CD8-positive, alpha-beta memory T cell (primary cell): ENCODE measurements at places on chromosomes 11 and 22. TPM values are rescaled to one million over a fixed set of nuclear protein-coding genes. Genes with fewer than 3 reads are reported as not detected.

Gene MUC15
- total RNA-seq = not detected

Gene SPDYC
- total RNA-seq = not detected

DNA sequence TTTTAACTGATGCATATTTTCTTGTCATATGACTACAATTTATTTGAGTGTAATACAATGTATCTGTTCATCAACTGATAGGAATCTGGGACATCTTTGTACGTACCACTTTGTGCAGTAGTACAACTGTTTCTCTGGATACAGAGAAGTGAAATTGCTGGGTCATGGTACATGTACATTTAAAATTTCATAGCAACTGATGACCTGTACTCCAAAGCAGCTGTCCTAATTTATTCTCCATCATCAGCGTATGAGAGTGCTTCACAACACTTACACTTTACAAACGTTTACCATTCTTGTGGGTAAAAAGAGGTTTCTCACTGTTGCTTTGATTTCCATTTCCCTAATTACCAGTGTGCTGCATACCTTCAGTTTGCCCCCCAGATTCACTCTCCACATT, 552.8 kb upstream of the CADM1 start:
- H3K27ac ChIP-seq = no peak overlapping the region
- H3K4me1 ChIP-seq = no peaks in the 10 kb centered on the region
- no peaks in the 10 kb centered on the region for H3K27me3 ChIP-seq
- H3K4me3 ChIP-seq = no peak overlapping the region

DNA sequence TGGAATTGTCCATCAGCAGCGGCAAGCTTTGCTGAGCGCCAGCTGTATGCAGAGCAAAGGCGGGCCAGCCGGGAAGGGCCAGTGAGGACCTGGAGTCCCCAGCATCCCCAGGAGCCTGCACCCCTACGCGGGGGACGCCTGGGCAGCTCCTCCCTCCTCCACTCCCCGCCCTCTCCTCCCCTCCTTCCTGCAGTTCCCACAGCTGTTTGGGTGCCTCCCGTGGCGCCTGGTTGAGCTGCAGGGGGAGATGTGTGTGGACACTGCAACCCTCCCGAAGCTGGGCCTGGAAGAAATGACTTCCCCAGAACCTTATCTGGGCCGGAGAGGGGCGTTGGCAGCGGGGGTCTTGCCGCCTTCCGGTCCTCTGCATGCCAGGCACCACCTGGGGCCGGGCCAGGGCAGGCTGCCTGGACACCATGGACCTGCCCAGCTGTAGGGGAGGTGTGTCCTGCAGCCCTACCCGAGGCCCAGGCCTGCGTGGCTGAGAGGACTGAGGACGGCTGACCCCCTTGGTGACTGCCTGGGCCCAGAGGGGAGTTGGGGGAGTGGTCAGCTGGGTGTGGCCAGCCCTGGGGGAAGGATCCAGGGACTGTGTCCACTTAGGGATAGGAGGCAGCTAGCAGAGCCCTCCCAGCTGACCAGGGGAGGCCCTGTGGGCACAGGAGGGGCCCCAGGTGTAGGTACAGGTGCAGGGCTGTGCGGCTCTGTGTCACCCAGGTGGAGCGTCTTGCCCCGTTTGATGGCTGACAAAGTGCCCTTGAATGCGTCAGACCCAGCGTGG, 16.8 kb upstream of the MUC6 start:
- no peaks in the 10 kb centered on the region for H3K36me3 ChIP-seq
- H3K27me3 ChIP-seq = no peaks in the 10 kb centered on the region
- no peak overlapping the region for H3K4me3 ChIP-seq
- H3K4me1 ChIP-seq = peaks cover 7% of the 10 kb centered on the region

GRCh38 chr11:85595285-85595884, 31.8 kb downstream of the DLG2 start:
- no peaks in the 10 kb centered on the region for H3K27me3 ChIP-seq
- DNase-seq = no peak
- no peaks in the 10 kb centered on the region for H3K4me1 ChIP-seq
- no peaks in the 10 kb centered on the region for H3K36me3 ChIP-seq
- no peak overlapping the region for H3K4me3 ChIP-seq

DNA sequence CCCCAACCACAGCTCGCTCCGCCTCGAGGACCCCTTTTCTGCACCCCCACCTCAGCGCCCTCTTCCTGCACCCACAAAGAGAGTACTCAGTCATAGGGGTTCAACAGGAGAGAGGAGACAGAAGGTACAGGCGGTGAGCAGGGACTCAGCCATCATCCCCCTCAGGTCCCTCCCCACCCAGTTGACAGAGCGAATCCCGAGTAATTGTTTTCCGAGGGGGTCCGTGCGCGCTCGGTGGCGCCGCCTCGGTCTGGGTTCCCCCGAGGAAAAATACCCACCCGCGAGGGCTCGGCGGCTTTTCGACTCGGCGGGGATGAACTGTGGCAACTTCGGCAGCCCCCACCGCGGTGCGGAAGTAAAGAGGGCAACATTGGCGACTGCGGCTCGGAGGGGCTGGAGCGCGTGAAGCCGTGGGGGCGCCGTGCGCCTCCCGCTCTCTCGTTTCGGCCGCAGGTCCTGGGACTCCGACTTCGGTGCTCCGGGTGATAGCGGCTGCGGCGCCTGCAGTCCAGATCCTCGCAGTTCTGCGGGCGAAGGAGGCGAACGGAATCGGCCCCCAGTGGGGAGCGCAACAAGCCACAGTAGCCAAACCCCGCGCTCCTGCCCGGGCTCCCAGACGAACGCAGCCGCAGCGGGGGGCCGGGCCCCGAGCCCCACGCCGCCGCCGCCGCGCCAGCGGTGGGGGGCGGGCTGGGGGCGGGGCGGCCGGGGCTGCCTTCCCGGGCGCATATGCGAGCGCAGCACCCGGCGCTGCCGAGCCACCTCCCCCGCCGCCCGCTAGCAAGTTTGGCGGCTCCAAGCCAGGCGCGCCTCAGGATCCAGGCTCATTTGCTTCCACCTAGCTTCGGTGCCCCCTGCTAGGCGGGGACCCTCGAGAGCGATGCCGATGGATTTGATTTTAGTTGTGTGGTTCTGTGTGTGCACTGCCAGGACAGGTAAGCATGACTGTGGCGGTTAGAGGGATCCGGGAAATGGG, at the start of gene NELL1:
Gene NELL1, plus strand, starts transcription at position 743 of the 976 bp plus-strand sequence.
- H3K27me3 ChIP-seq = peaks cover 5% of the 10 kb centered on the region
- no peak for DNase-seq
- no peaks in the 10 kb centered on the region for H3K4me1 ChIP-seq
- no peak within 1 kb of the TSS for H3K4me3 ChIP-seq
- H3K36me3 ChIP-seq = no peaks in the 10 kb centered on the region
- no peak within 1 kb of the TSS for H3K27ac ChIP-seq

DNA sequence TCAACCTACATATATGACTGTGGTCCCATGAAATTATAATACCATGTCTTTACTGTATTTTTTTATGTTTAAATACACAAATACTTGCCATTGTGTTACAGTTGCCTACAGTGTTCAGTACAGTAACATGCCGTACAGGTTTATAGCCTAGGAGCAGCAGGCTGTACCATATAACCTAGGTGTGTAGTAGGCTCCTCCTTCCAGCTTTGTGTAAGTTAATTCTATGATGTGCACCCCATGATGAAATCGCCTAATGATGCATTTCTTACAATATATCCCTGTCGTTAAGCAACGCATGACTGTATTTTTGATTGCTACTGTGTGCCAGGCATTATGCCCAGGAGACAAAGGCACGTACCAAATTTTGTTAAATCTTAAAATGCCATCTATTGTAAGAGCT, 163.7 kb downstream of the LDLRAD3 start:
- H3K27ac ChIP-seq = no peak overlapping the region
- H3K4me1 ChIP-seq = no peaks in the 10 kb centered on the region
- no peak overlapping the region for H3K4me3 ChIP-seq
- H3K27me3 ChIP-seq = no peaks in the 10 kb centered on the region
- H3K36me3 ChIP-seq = no peaks in the 10 kb centered on the region
- DNase-seq = no peak

GRCh38 chr11:120236169-120237107, 3.5 kb upstream of the POU2F3 start:
- no peaks in the 10 kb centered on the region for H3K4me1 ChIP-seq
- no peak overlapping the region for H3K27ac ChIP-seq
- H3K36me3 ChIP-seq = no peaks in the 10 kb centered on the region
- H3K27me3 ChIP-seq = peaks cover 8% of the 10 kb centered on the region
- DNase-seq = no peak
